Central memory CD4-positive, alpha-beta T cell (primary cell): ENCODE measurements at places on chromosomes 11 and 22.

DNA sequence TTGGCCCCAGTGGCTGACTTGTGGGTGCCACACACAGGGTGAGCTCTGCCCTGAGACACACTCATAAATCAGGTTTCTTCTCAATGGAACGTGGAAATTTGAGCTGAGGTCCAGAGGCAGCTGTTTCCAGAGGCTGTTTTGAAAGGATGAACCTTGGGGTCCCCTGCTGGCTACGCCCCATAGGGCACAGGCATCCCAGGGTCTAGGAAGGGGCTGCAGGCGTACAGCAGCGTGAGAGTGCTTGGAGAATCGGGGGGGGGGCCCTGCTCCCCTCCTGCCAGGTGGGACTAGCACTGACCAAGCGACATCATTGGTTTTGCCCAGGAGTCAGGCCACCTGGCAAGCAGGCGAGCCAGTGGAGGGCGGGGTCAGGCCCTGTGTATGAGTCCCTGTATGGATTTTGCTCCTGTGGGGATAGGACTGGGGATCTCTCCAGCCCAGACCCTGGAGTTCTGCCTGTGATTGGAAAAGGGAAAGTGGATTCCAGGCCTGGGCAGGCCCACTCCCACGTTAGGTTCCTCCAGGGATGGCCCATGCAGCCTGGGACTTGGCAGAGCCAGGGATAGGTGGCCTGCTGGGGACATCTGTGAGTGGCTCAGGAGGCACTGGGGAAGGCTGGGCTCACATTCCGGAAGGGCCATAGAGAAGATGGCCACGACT is 61.0 kb downstream of the FBXO7 start:
- DNase-seq, result no peak

DNA sequence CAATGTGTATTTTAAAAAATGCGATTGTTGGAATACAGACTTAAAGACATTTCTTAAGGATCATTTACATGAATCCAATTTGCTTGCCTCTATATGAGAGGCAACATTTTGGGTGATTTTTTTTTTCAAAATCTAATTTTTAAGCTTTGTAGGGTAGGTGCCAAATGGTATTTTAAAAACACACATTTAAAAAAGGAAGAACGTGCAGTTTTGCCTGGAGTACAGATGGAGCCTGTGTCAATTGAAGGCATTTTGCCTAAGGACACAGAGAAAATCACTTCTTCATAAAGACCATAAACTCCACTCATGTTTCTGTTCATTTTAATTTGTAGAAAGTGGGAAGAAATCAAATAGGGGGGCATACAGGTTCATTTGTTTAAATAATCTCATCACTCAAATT is 91.3 kb downstream of the BDNF start:
- no peak for DNase-seq

- no peak for DNase-seq
Measured at GRCh38 chr22:36740716-36741115, 35.2 kb downstream of the IFT27 start.

GRCh38 chr11:126284829-126285228 is 1.9 kb downstream of the TIRAP start:
- DNase-seq, result peak; percentile 79

DNA sequence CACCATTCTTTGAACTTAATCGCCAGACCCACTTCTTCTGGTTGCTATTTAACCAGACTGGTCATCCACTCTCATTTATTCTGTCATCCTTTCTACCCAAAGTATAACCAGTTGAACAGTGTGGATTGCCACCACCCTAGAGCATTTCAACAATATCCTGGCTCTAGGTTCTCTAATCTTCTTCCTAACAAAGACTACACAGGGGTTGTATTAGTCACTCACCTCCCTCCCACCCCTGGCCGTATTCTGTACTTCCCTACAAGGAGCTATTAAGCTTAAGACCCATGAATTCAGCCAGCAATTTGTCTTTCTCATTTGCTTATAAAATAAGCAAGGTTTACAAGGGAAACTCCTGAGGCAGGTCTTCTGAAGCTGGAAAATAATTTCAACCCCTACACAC is 46.9 kb upstream of the CEP126 start:
- DNase-seq, result no peak

DNA sequence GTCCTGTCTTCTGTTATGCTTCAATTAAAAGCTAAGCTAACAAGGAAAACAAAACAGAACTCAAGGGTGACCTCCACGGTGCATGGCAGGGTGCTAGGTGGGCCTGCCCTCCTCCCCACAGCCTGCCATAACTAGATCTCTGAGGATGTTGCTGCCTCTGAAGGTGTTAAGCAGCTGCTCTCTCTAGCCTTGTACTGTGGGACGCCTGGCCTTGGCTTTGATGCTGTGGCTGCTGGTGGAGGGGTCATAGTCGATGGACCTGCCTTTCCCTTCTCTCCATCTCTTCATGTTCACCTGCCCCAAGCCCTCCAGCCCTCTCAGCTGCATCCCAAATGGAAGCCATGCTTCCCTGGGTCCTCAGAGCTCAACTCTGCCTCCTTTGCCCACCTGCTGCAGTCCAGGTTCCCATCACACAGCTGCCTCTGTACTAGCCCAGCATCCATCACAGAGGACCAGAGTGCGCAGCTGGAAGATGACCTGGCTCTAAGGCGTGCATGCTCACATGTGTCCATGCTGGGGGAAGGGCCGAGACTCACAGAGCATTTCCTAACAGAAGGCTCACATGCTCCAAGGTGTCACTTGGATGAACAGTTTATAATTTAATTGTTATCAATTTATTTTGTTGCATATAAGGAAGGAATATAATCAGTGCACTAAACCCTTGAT is 180.3 kb upstream of the E2F8 start:
- no peak for DNase-seq

GRCh38 chr11:101748572-101749344 is 165.0 kb upstream of the TRPC6 start:
- no peak for DNase-seq

DNA sequence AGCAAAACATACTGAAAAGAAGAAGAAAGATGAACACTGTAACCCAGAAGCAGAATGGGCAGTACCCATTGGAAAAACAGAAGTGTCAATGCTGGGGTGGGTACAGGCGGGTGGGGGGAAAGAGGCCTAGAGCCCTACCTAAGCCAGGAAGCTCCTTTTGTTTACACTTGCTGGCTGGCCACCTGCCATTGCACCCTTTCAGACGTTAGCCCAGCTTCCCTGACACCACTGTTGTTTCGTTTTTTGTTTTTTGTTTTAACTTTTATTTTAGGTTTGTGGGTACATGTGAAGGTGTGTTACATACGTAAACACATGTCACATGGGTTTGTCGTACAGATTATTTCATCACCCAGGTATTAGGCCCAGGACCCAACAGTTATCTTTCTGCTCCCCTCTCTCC is 55.4 kb downstream of the PLEKHA7 start:
- no peak for DNase-seq

DNA sequence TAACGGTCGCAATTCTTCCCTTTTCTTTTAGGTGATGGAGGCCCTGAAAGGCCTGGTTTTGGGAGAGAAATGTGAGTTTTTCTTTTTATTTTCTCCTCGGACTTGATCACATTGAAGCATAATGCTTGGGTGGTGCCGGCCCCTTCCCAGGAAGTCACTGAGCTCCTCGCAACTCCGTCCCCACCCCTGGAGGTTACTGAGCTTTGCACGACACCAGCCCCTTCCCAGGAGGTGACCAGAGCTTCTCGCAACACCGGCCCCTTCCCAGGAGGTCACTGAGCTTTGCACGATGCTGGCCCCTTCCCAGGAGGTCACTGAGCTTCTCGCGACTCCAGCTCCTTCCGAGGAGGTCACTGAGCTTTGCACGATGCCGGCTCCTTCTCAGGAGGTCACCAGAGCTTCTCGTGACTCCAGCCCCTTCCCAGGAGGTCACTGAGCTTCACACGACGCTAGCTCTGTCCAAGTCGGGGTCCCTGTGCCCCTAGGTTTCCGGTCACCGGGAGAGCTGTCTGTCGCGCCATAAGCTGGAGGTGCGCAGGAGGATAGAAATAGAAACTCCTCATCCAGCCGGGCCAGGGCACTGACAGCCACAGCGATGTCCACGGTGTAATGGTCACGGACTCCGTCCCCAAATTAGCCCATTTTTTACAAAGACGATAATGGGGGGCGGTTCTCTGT is 586.4 kb downstream of the BRD1 start:
- DNase-seq, result no peak

GRCh38 chr11:129815596-129816461 is at the start of gene TMEM45B:
TSS of gene TMEM45B (plus strand) at chr11:129815848. CDS start at chr11:129852483, 36,635 bp downstream.
- DNase-seq, result peak; percentile 34

DNA sequence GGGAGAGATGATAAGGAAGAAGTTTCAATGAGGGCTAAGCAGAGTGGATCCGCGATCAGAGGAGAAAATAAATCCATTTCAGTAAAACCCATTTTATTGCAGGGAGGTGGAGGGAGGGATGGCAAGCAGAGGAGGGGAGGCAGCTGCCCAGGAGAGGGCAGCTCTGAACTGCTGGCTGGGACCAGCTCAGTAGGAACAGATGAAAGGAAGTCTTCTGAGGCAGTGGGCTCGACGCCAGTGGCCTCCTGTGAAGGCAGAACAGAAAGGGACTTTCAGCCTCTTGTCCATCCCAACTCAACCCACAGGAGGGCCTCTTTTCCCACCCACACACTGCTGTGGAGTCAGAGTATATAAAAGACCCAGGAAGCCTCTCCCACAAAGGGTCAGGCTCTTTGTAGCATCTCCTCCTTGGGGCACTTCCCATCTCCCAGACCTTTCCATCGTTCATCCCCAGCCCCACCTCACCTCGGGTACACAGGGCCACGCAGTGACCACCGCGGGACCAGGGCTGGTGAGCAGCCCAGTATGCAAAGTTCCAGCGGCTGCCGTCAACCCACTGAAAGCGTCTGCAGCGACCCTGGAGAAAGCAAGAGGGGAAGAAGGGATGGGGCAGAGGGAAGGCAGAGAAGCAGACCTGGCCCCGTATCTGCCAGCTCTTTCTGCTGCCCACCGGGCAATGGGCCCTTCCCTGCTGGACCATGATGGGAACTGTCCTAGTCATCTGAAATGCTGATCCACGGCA is 3.0 kb downstream of the PRG2 start:
- DNase-seq, result no peak

DNA sequence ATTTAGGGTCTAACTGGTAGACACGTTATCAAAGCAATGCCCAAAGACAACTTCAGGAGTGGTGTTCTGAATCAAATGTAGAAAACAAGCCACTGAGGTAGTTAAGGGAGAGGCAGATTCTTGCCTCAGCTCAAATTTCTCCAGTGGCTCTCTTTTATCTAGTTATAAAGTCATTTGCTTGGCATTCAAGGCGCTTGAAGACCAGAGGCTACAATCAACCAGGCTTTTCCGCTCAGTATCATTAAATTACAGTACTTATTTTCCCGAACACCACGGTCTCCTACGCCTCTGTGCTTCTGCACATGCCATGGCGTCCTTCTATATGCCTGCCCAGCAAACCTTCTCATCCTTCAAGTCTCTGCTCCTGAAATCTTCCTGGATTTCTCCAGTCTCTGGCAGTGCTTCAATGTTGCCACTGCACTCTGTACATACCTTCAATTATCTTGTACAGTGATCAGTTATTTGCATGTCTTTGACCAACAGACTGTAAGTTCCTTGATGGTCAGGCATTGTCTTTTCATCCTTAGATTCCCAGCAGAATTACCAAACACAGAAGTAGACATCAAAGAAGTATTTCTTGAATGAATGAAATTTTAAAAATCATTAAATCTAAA is 1.4 kb downstream of the POGLUT3 start:
- DNase-seq, result no peak

DNA sequence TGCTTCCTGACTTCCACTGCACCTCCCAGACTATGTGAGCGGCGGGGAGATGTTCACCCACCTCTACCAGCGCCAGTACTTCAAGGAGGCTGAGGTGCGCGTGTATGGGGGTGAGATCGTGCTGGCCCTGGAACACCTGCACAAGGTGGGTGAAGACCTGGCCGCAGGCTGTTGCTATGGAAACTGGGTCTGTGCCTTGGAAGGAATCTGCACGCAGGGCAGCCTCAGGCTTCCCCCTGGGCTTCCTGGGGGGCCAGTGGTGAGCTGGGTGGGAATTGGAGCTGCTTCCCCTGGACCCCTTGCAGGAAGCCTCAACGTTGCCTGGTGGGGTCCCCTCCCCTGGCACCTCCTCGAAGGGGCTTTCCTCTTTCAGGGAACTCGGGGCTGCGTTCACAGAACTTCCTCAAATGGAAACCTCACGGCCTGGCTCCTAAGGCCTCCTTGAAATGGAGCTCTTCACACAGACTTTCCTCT is 1.5 kb downstream of the RPS6KA4 start:
- no peak for DNase-seq

- DNase-seq, result no peak
Measured at GRCh38 chr11:98561252-98561651, 459.5 kb upstream of the CNTN5 start.

- DNase-seq, result no peak
Measured at GRCh38 chr11:132342408-132342807, 972.0 kb downstream of the NTM start.

DNA sequence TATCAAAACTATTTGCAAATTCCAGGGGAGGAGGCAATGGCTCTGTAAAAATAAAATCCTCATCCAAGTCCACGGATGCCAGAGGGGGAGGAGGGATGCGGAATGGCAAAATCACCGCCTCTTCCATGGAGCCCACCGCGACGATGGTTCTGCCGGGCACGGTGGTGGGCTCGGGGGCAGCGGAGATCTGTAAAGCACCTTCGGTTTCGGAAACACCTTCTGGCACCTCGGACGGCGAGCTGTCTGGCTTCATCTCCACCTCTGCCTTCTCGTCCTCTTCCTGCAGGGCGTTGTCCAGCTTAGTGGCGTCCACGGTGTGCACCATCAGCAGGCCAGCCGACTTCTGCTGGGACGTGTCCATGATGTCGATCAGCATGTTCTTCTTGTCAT is 87.7 kb downstream of the CTTN start:
- DNase-seq, result no peak

GRCh38 chr11:115990004-115990447 is 485.8 kb upstream of the CADM1 start:
- no peak for DNase-seq

GRCh38 chr22:27195494-27195893 is 538.1 kb downstream of the MIAT start:
- no peak for DNase-seq

DNA sequence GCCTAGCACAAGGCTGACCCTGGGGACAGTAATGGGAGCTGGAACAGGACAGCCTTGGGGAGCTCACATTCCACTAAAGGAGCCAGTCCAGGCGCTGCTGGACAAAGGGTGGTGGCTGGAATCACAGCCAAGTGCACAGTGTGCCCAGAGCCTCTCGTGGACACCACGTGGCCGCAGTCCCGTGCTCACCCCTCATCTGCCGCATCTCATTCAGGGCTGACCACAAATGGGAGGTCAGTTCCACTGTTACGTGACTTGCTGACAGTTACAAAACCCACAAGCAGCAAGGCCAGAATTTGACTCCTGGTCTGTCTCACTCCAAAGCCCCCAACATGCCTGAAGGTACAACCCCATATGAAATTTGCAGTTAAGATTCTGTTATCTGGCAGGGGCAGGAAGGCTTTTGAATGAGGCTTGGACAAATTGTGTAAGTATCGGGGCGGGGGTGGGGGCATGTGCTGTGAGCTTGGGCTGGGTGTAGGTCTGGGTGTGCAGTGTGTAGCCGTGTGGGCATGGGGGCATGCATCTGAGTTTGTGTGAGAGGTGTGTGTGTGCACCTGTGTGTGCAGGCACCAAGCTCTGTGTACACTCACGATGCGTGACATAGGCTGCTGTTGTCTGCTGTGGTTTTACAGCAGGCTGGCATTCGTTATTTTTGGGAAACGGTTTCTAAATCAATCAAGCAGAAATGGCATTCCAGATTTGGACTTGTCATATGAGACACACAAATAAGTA is 301.7 kb downstream of the BRD1 start:
- no peak for DNase-seq

- DNase-seq, result no peak
Measured at GRCh38 chr22:45923835-45924234, 53.1 kb downstream of the WNT7B start.

- DNase-seq, result no peak
Measured at GRCh38 chr22:36395055-36395849, 7.5 kb upstream of the MYH9 start.
